Activated CD4-positive, alpha-beta T cell treated with anti-CD3 and anti-CD28 coated beads, Interleukin-2, Interleukin-6, amounts not matched to agents 100 ng/mL and 50 ng/mL, durations not matched to agents 16 hours and 8 hours (primary cell): ENCODE measurements at places on chromosomes 12 and 14.

DNA sequence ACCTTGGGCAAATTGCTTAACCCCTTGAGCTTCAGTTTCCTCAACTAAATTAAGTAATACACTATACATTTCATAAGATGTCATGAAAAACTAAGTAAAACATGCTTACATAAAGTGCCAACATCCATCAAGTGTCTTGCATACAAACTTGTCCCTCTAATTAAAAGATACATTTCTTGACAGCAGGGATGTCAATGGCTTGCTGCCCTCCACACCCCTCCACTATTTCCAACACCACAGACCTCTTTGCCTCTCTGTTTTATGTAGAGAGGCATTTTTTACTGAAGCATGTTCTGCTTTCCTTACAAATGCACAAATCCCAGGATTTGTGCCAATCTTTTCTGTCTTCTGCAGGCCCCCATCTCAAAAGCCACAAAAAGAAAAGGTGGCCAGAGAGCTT is 89.0 kb upstream of the HOXC13 start:
- DNase-seq: no peak

DNA sequence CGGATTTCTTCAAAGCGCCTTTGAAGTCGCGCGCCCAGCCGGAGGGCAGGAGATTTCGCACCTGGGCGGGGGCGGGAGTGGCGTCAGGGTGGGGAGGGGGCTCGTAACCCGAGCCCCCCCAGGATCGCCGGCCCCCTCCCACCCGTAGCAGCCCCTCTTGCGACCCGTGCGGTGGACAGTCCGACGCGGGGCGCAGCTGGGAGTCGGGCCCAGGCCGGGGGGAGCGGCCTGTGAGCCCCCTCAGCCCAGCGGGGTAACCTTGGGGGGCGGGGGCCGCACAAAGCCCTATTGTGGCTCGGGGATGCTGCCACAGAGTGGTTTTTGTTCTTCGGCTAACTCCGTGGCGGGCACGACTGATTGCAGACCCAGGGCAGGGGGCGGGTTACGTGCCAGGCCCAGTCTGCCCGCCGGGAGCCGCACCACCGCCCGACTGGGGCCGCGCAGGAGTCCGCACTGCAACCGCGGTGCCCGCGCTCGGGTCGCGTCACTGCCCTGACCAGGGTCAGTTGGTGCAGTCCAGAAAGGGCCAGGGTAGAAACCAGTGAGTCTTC is 4.2 kb upstream of the AAAS start:
- DNase-seq: peak; percentile 26

DNA sequence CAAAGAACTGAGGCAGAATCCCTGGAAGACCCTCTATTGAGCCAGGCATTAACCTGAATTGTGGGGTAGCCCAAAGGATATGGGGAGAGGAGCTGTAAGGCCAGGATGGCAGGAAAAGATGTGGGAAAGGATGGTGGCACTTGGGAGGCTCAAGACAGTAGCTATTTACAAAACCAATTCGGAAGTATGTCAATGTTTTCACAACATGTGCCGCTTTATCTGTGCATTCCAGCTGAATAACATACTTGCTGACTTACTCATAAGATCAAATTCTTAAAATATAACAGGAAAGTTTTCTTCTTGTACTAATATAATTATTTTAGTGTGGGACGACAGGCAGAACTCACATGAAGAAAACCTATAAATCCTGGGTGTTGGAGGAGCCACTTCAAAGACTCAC is 10.6 kb downstream of the BBS10 start:
- DNase-seq: no peak

GRCh38 chr12:114916541-114916940 is 232.6 kb upstream of the TBX3 start:
- DNase-seq: no peak

- DNase-seq: no peak
Observed at GRCh38 chr14:74892745-74893144, 11.0 kb downstream of the DLST start.
